ENCODE measurements at places on chromosomes 12 and 14.
A peak's percentile ranks its signal among the peaks of the same experiment; 100 is the strongest.

DNA sequence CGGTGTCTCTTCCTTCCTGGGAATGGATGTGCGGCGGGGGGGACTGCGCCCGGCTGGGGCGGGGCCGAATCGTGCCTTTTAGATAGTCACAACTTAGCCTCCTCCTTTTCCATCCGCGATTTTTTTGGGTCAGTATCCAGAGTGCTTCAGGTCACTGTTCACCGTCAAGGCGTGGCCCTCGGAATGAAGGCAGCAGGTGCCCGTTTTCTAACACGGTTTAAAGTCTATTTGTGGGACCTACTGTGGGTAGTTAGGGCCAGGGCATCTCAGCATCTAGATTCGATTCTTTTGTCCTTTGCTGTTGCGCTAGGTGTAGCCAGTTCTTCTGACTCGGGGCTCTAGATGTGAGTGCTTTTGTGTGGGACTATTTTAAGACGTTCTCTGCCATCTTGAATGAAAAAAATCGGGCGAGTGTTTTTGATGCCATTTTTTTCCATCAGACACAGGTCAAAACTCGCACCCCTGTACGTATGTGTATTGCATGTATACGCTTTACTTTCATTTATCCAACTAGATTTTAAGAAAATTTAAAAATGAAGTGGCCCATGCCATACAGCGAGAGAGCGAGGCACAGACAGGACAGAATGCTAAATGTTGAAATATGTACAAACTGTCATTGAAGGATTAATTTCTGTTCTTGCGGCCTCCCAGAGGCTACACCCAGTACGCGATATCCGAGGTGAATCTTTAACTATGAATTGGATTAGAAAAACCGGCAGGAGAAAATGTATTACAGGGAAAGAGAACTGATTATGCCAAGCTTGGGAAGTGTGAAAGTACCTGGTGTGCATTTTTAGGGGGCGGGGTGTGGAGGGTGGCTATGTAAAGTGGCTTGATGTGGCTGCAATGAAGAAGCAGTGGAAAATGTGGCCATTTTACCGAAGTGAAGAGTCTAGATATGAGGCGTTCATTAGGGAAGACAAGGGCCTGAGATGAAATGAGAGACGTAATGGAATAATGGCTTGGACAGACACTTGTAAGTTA, 835 bp downstream of the VEZT start:
- peak; percentile 28 for DNase-seq

GRCh38 chr12:108190529-108190928, 61.4 kb downstream of the WSCD2 start:
- no peak for DNase-seq

DNA sequence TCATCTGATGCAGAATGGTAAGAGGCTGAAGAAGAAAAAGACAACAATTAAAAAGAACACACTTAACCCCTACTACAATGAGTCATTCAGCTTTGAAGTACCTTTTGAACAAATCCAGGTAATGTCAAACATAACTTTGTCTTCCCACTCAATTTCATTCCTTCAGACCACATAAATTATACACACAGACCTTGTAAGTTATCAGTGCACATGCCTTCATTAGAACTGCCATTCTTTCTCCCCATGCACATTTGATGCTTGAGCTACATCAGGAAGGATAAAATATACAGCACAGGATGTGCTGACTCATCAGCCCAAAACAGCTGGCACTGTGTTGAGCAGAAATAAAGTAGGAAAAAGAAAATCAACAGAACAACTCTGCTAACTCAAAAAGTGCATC, 246.7 kb downstream of the PAWR start:
- no peak for DNase-seq

DNA sequence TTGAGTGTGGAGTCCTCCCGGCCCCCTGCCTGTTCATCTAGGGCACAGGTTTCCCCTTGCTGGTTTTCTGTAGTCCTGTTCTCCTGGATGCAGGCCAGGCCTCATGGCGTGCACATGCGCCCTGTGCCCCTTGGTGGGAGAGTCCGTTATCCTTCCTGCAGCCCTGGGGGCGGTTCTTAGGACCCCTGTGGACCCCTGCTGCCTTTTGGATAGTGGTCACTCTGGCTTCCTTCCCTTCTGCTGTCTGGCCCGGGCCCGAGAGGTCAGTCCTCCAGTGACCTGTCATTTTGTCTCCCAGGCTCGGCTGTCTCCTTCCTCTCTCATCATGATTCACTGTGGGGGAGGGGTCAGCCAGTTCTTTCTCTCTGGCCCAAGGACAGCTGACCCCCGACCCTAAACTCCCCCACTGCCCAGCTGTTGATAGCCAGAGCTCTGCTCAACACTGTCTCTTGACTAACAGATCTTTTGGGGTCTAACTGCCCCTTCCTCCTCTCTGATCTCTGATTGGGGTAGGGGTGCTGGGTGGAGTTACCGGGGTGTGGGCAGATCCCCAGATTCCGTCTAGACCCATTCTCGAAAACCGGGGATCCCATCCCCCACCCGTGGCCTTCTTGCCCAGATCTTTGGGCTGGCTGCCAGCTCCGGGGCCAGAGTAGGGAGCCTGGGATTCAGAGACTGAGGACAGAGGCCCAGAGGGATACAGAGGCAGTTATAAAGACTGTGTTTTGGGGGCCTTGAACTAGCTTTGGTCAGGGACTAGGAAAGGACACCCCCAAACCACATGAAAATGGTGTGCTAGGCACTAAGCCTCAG, 7.0 kb downstream of the CCND2 start:
- no peak for DNase-seq

GRCh38 chr14:64968167-64968566, 4.0 kb downstream of the RAB15 start:
- DNase-seq = no peak

GRCh38 chr14:95722525-95723190, 8.7 kb upstream of the TCL1A start:
- no peak for DNase-seq

DNA sequence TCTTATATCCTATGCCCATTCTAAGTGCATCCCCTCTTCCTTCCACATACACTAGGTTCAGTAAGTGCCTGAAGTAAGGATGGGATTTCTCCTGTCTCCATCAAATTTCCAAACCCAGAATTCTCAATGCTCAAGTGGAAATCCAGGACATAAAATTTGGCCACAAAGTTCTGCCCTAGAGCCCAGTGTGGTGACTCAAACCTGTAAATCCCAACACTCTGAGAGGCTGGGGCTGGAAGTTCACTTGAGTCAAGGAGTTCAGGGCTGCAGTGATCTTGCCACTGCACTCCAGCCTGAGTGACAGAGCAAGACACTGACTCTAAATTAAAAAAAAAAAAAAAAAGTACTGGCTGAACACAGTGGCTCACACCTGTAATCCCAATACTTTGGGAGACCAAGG, 4.5 kb upstream of the ARF3 start:
- DNase-seq = no peak

DNA sequence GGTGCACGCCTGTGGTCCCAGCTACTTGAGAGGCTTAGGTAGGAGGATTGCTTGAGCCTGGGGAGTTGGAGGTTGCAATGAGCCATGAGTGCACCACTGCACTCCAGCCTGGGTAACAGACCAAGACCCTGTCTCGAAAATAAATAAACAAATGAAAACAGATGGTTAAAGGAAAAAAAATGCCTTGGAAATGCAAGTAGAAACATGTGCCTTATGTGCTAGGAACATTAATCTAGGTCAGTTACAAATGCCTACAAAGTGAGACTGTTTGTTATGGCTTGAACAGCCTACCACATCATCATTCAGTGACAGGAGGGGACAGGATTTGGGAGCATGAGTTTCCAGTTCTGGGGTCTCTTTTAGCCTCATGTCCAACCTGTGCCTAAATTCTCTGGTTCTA, 52.4 kb upstream of the BCAT1 start:
- DNase-seq = no peak

DNA sequence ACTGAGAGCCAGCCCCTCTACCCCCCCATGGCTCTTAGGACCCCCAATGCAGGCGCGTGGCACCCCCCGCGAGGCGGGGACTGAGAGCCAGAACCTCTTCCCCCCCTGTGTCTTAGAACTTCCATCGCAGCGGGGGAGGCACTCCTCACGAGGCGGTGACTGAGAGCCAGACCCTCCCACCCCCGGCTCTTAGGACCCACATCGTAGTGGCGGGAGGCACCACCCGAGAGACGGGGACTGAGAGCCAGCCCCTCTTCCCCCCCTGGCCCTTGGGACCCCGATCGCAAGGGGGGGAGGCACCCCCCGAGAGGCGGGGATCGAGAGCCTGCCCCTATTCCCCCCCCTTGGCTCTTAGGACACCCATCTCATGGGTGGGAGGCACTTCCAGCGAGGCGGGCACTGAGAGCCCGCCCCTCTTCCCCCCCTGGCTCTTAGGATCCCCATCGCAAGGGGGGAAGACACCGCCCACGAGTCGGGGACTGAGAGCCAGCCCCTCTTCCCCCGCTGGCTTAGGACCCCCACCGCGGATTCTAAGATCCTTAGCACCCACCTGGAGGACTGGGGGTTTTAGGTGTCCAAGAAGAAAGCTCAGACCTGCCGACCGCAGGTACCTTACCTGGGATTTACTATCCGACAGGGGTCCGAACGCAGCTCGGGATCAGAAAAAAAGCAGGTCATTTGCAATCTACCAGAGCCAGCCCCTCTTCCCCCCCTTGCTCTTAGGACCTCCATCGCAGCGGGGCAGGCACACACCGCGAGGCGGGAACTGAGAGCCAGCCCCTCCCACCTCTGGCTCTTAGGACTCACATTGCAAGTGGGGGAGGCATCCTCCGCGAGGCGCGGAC, 44.9 kb downstream of the DDX11 start:
- DNase-seq = no peak

- DNase-seq = no peak
Measured at GRCh38 chr12:19404242-19404880, 34.9 kb upstream of the AEBP2 start.

DNA sequence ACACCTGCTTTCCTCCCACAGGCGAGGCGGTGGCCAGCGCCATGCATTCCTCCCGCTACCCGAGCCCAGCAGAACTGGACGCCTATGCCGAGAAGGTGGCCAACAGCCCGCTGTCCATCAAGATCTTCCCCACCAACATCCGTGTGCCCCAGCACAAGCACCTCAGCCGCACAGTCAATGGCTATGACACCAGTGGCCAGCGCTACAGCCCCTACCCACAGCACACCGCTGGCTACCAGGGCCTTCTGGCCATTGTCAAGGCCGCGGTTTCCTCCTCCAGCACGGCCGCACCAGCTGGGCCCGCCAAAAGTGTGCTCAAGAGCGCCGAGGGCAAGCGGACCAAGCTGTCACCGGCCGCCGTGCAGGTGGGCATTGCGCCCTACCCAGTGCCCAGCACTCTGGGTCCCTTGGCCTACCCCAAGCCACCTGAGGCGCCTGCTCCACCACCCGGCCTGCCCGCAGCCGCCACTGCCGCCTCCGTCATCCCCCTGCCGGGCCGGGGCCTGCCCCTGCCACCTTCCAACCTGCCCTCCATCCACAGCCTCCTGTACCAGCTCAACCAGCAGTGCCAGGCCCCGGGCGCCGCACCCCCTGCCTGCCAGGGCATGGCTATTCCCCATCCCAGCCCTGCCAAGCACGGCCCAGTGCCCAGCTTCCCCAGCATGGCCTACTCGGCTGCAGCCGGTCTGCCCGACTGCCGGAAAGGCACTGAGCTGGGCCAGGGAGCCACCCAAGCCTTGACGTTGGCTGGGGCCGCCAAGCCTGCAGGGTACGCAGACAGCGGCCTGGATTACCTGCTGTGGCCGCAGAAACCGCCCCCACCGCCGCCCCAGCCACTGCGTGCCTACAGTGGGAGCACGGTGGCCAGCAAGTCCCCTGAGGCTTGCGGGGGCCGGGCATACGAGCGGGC, 54.6 kb downstream of the FAM222A start:
- DNase-seq = no peak

DNA sequence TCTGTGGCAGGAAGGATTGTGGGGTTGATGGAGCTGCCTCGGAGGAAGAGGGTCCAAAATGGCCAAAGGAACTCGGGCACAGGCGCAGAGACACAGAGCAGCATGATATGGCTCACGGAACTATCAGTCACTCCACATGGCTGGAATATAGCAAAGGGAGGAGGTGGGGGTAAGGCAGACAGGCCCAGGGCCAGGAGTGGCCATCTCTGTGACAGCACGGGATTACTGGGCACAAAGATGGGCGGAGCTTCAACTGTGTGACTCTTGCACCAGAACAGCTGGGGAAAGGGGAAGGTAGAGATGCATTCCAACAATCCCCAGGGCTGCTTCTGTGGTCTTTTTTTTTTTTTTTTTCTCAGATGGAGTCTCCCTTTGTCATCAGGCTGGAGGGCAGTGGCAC, 24.8 kb upstream of the EML1 start:
- no peak for DNase-seq

GRCh38 chr14:55301437-55302121, 30.4 kb downstream of the FBXO34 start:
- DNase-seq = peak; percentile 2

GRCh38 chr12:9367828-9368227, 159.6 kb upstream of the PZP start:
- DNase-seq = no peak

GRCh38 chr14:98591161-98591560, 680.8 kb downstream of the BCL11B start:
- no peak for DNase-seq

DNA sequence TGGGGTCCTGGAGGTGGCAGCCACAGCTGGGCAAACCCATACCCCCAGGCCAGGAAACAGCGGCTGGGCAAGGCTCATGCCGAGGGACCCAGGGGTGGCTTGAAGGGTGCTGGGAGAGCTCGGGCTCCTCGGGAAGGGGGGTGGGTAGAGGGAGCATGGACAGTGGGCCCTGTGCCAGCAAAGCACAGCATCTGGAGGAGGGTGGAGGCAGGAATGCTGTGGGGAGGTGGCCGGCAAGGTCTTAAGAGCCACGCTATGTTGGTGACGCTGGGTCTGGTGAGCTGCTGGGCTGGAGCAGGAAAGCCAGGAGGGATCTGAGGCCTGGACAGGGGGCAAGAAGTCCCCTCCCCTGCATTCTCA, 48.2 kb upstream of the DLK1 start:
- DNase-seq = no peak

DNA sequence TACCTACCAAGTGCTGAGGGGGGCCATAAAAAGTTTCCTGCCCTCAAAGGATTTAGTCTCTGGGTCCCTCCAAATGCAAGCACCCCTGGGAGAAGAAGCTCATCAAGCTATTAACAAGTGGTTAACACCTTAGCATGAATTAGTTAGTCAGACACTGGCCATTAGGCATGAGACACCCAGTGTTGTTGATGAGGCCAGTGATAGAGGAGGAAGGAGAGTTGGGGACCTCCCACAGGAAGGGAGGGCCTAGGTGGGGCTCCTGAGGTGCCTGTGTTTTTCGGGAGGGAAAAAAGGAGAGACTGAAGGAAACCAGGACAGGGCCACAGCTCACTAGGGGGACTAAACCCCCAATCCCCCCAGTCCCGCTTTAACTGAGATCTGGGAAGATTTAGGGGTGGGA, 4.5 kb upstream of the KRT71 start:
- DNase-seq = no peak

DNA sequence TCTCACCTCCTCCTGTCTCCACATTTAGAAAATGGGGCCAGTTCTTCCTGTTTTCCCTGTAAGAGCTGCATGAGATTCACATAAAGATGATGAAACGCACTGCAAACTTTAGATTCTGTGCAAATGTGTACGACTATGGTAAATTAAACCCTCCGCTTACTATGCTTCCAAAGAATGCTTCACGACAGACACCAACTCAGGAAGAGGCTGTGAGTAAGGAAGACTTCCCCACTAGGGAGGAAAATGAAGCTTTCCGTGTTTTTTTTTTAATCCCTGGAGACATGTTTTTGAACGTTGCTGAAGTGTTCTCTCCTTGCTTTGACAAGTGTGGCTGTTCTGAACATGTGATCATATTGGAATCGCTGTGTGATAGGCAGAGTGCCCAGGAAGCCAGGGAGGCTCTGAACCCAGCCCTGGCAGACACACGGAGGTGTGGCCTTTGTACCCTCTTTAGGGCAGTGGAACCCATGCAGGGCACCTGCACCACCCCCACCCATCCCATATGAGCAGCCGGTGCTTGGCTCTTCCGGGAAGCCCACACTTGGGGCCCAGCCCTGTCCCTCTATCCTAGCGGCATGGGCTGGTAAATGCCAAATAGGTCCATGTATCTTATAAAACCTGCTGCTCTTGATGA, 7.5 kb upstream of the SYNE3 start:
- no peak for DNase-seq
